GM23248 (cell line): ENCODE measurements at places on chromosomes 3 and 15.

DNA sequence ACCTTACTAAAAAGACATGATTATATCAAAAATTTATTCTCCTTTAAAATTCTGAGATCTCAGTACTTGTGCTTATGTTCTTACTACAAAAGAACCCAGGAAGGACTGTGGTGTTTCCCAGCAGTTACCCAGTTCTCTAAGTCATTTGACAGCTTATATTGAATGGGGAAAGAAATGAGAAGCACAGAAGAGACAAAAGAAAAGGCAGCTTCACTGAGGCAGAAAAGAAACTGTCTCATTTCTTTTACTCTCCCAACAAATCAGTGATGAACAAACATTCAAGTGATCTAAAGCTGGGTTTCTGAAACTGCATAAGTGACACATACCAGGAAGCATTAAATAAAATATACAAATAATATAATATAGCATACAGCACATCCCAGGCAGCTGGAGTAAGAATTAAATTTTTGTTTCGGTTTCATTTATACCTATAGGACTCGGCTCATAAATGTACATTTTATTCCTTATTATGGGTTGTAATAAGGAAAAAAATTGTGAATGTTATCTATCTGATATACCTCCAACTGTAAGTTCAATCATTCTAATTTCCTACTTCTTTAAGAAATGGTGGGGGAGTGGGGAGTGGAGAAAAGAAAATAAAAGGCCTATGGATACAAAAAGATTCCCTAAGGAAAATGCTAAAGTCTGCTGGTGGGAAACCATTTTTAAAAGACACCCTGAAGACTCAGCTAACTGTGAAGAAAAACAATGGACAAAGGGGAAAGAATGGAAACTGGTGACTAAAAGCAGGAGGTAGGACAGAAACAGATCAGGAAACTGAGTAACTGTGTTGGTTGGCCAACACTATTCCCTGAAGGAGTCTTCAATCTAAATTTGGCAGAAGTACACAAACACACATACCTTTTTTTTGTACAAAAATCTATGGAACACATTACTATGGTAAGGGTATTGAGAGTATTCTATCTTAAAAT is 156.8 kb downstream of the TBC1D5 start:
- no peak for DNase-seq

DNA sequence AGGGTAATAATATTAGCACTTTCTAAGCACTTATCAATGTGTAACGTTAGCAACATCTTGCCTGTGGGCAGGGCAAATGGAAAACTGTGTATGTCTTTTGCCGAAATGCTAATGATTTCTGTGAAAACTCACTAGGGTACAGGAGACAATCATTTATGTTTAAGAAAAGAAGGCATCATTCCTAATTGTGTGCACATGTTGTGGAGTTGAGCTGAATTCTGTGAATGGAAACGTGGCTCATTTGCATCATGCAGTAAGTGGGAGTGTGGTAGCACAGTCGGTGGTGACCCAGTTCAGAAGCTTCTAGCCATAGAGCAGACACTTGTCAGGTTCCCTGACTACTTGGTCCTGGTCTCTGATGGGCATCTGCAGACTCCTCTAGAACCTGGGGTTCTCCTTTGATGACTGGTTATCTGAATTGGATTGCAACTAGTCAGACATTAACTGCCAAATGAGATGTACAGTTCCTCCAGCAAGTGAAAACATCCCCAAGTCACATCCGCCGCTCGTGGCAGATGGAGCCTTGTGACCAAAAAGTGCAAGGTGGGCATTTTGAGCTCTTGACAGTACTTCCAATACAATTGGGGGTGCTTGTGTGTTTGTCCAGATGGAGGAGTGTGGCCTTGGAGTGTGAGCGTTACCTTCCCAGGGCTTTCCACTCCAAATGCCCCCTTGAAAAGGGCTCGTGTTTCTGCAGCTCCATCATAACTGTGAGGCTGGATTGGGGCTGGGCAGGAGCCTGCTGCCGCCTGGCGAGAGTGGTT is 21.5 kb downstream of the MRPS25 start:
- DNase-seq: peak; percentile 17

DNA sequence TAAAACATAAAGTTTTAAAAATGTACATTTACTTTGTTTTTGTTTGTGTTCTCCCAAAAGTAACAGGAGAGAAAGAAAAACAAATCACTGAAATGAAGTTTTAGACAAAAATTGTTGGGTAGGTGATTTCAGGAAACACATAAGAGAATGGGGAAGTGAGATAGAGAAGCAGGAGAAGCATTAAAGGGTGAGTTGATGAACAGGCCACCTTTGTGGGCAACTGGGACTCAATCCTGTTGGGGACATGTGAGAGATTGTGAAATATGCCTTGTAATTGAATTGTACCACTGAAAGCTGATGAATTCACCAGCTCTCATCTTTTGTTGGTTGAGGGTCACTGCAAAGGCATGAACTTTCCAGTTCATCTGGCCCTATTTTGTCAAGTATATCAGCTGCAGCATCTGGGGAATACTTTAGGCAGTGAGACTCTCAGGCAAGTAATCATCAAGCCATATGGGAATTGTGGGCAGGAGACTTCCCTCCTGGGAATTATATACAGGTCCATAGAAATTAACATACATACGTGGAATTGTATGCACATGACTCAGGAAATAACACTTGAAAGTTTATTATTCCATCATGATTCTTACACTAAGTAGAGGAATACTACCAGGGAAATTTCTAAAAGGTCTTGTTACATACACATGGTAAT is 181.0 kb downstream of the ZBBX start:
- no peak for DNase-seq

- DNase-seq: no peak
Observed at GRCh38 chr15:40567111-40567510, 2.0 kb upstream of the RPUSD2 start.

DNA sequence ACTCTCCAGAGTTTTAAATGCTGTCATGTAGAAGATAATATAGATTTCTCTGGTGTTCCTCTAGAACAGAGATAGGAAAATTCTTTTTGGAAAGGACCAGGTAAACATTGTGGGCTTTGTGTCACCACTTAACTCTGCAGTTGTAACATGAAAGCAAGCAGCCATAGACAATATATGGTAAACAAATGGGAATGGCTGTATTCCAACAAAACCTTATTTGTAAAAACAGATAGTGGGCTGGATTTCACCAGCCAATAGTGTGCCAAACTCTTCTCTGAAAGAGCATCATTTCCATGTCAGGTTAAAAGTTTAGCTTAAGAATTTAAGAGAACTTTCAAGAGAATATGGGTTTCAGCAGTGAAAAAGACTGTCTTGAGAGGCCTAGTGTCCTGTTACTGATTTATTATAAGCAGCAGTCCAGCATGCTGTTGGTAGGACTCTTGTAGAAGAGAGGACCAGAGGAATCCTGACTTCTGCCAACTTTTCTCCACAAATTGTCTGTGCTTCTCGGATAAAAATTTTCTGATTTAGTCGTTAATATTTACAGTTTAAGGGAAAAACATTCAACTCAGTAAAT is 107.7 kb downstream of the TCF12 start:
- no peak for DNase-seq

DNA sequence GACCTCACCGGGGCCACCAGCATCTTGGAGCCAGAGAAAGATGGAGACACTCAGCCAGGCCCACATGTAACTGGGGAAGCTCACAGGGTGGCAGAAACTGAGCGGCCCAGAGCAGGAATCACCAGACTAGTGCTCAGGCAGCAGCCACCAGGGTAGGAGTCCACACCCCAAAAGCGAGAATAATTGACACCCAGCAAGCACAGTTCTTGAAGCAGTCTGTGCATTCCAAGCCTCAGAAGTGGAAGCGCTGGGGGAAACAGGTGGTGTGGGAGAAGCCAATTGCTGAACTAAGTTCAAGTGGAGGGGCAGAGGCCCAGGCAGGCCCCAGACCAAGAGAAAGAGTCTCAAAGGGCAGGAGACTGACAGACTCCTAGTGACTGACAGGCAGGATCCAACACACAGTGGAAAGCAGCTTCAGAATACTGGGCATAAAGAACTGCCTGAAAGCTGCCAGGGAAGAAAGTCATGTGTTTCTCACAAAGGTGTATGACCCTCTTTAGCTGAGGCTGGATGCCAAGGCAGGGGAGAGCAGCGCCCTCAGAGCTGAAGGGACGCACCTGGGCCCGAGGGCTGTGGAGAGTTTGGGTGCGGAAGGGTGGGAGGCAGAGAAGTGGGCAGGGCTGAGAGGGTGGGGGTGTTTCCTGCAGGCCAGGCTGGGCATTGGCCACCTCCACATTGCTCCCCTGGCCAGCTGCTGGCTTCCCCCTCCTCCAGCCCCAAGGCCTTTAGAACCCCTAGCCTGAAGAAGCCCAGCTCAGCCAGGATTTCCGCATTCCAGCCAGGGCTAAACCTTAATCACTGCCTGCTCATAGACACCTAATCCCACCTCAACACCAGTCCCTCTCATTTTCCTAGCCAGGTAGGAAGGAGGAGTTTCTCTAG is 7.7 kb downstream of the NT5DC2 start:
- no peak for DNase-seq

DNA sequence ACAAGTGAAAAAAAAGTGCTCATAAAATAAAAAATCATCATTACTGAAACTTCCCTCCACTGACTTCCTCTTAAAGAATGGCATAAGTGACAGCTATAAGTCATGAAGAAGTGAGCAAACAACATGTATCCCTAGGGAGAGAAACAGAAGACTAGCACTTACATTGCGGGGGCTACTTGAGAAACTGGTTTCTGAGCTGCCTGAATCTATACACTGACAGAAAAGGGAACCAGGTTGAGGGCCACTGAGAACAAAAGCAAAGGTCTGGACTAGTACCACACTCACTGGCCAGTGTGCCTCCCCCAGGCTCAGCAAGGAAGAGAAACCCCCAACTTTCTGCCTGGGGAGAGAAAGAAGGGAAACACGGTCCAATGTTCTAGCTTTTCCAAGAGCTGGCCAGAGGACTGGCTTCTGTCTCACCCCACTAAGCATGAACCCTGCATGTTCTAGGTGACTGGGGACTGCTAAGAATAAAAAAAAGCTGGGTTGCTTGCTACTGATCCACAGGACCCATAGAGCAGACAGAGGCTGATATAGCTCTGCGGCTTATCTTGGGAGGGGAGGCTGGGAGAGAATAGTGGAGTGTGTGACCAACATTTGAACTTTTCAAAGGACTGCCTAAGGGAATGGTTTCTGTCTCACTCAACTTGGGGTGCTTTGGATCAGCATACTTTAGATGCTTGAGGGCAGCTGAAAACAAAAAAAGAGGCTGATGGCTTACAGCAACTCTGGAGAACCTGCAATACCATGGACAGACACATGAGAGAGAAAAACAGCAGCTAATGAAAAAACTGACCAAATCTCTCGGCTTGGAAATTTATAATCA is 8.1 kb downstream of the RAD18 start:
- peak; percentile 36 for DNase-seq

- DNase-seq: no peak
Observed at GRCh38 chr3:25235031-25235430, 193.0 kb upstream of the RARB start.

DNA sequence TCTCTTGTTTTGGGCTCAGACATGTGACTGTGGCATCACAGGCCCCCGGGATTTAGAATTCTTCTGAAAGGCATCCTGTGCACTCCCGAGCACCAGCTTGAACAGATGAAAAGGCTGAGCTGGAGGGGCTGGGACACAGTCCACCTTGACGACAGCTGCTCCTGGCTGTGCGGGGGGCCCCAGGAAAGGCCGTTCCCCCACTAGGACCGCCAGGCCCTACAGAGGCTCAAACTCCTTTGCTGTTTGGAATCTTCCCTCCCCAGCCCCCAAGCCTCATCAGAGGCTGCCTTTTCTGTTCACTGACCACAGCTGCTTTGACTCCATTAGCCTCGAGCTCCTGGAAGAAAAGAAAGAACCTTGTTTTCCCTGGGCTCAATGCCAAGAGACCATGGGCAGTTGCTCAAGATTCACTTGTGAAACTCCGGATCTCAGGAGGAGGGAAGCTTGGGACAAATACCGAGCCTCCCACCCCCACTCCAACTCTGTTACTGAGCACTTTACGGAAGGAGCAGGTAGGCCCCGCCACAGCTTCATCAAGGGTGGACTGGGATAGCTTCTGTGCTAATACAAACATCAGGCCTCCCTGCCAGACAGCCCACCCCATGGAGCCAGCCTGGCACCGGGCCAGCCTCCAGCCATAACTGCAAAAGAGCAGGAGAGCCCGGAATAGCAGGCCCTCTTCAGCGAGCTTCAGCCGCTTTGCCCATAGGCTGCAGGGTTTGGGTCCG is 15.7 kb downstream of the CIDEC start:
- DNase-seq: peak; percentile 61

GRCh38 chr3:76479161-76479650 is 560.7 kb upstream of the ROBO2 start:
- no peak for DNase-seq

GRCh38 chr3:37808656-37809055 is 53.0 kb upstream of the CTDSPL start:
- no peak for DNase-seq

GRCh38 chr3:118802325-118803095 is 232.1 kb downstream of the IGSF11 start:
- DNase-seq: no peak

GRCh38 chr3:184248454-184249411 is at the start of gene ALG3:
TSS of gene ALG3 (minus strand) at chr3:184248962. CDS start at chr3:184248940, 22 bp downstream.
- peak; percentile 94 for DNase-seq

DNA sequence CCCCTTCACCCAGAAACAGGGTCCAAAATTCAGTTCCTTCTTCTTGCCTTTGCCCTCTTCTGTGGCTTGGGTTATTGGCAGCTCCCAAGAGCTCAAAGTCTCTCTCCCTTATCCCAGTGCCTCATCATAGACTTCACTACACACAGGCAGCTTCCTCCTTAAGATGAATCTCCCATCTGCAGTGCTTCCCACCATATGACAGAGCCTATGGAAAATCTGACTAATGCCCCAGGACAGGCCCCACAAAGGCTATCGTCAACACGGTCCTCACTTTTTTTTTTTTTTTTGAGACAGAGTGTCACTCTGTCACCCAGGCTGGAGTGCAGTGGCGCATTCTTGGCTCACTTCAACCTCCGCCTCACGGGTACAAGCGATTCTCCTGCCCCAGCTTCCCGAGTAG is 194.1 kb downstream of the MEX3B start:
- DNase-seq: no peak

DNA sequence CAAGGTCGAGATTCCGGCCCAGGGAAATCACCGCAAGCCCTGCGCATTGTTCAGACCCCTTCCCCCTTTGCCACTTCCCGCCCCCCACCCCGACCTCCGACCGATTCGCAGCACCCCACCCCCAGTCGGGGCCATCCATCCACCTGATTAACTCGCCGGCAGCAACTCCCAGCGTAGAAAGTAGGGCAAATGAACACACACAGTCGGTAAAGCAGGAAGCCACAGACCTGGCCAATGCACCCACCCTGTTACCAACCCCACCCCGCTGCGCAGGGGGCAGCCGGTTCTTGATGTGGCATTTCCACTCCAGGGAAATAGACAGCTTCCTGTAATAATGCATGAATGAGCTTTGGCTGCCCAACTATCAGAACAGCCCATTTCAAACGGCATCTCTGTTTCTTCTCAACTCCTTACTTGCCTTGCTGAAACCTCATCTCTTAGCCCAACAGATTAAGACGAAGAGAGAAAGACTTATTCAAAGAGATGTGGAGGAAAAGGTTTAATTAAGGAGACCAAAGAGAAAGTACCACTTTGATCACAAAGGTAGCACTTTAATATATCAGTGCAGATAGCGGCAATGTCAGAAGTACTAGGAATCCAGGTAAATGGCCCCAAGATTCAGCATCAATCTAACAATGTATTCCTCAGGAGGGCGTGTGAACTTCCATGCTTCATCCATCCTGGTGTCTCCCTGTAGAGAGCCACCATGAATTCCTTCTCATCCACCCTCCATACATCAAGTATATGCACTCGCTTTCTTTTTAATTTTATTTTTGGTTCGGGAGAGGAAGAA is 1.9 kb downstream of the TNIK start:
- DNase-seq: peak; percentile 4
